ENCODE measurements at places on chromosomes 12 and 14. TPM values are rescaled to one million over a fixed set of nuclear protein-coding genes. Genes with fewer than 3 reads are reported as not detected.
A peak's percentile ranks its signal among the peaks of the same experiment; 100 is the strongest.

- no peak for ATAC-seq
These were observed 20.8 kb downstream of the MLXIP start for GRCh38 chr12:122099280-122099749.

GRCh38 chr12:52528641-52529143, 8.5 kb upstream of the KRT5 start:
- no peak for ATAC-seq

- ATAC-seq: no peak
These were observed 56.1 kb upstream of the FBRSL1 start for GRCh38 chr12:132433641-132434395.

DNA sequence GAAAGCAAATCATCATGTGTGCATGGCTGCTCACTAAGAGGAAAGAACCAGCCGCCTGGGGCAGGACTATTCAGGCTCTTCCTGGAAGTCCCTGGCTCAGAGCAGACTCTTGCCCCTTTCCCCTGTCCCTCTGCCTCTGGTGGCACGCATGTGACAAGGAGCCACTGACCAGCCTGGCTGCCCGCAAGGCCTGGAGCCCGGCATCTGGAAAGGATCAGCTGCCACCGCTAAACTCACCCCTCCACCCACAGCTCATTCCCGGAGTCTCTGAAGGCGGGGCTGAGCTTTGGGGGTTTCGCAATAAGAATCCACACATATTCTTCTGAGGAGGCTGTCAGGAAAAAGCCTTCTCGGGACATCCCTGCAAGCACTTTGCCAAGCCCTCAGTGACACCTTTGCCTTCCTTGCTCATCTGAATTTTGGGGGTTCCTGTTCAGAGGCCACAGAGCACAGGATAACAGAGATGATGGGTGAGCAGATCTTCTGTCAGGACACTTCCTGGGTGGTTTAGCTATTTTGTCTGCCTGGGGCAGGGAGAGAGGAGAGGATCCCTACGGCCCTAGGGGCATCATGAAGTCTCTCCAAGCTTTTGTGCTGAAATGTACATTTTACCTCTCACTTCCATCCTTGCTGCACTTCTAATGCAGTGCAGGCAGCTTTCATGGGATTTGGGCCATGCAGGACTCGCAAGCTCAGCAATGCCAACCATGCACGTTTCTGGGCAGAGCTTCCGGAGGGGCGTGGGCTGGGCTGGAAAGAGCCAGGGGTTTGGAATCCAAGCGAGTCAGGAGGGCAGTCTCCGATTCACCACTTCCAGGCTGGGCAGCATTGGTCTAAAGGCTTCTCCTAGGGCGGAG, 124.8 kb upstream of the MAP1LC3B2 start:
- peak; percentile 96 for ATAC-seq

DNA sequence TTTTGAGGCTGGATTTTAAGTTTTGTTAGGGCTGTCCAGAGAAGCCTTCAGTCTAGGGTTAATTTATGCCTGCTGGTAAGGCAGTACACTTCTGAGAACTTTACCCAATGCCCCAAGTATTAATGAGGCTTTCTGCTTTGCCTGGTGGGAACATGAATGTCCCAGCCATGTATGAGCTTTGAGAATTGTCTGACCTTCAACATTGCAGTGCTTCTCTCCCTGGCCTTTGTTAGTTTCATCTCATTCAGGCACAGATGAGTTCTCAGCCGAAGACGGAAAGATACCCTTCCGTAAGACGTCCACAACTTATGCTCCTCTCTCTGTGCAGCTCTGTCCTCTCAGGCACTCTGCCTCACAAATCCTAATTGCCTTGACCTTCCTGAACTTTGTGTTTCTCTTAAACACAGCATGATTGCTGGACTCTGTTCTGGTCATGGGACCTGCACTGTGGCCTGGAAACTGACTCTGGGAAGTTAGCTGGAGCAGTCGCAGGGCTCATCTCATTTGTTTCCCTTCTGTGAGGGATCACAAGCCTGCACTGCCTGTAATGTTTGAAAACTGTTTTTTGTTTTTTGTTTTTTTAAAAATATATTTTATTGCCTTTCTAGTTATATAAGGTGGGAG, 15.7 kb downstream of the CHPT1 start:
- ATAC-seq: peak; percentile 79

- ATAC-seq: no peak
These were observed at the start of gene DCAF5 for GRCh38 chr14:69152902-69153151. Gene DCAF5, minus strand, starts transcription at chr14:69153119. Its CDS starts 141 bp downstream, at chr14:69152978.

DNA sequence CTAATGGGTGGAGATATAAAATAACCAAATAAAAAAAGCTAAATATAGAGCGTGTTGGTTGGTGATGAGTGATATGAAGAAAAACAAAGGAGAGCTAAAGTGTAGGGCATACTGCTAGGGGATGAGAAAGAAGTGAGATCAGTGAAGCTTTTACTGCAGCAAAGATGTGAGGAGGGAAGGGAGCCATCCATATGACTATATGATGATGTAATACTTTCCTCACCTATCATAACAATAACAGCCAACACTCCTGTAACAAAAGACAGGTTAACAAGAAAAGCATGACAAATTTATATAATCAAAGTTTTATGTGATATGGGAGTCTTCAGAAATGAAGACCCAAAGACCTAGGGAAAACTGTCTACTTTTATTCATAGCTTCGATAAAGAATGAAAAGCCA, 57.4 kb upstream of the LRFN5 start:
- no peak for ATAC-seq

DNA sequence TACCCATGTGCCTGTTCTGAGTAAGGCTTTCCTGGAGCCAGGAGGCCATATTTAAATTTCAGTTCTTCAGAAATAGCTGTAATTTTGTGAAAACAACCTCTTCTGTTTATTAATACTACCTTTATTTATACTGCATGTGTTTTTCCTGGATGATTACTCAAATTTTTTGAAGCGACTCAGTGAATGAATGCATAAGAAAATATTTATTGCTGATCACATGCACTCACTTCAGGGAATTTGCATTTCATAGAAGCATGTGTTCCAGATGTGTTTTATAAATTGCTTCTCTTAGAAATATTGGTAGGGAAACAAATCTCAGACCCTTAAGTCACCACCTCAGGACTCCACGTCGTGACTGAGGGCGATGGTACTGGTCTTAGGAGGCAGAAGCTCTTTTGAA, 21.8 kb upstream of the DCN start:
- no peak for ATAC-seq

DNA sequence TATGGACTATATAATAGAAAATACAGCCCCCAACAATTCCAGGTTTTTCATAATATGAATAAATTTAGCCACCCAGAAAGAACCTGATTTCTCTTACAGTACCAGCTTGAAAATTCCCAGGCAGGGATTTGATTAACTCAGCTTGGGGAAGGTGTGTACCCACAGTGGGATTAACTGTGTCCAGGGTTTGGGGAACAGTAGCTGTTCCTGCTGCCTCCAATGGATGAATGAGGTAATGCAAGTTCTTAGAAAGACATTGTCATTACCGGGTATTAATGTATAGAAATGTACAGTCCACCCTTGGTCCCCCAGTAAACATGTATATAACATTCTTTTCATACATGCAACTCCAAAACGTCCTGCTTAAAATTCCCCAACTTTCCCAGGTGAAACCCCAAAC, 115.6 kb downstream of the LRIG3 start:
- no peak for ATAC-seq

- ATAC-seq: no peak
These were observed 912.0 kb downstream of the GALC start for GRCh38 chr14:87081004-87081403.

KRT85 gene
- total RNA-seq: not detected

APOLD1 gene
- 20.4 TPM for total RNA-seq

ALX1 gene
- not detected for total RNA-seq

SMIM41 gene
- 4.9 TPM for total RNA-seq
